ENCODE measurements at places on chromosomes 4 and X. TPM values are rescaled to one million over a fixed set of nuclear protein-coding genes. Genes with fewer than 3 reads are reported as not detected.

- no peaks in the 10 kb centered on the region for H3K36me3 ChIP-seq
- H3K27ac ChIP-seq, result no peak overlapping the region
- H3K4me1 ChIP-seq, result peaks cover 6% of the 10 kb centered on the region
- no peak overlapping the region for H3K4me3 ChIP-seq
Measured at GRCh38 chr4:140293979-140294378, 79.5 kb upstream of the SCOC start.

DNA sequence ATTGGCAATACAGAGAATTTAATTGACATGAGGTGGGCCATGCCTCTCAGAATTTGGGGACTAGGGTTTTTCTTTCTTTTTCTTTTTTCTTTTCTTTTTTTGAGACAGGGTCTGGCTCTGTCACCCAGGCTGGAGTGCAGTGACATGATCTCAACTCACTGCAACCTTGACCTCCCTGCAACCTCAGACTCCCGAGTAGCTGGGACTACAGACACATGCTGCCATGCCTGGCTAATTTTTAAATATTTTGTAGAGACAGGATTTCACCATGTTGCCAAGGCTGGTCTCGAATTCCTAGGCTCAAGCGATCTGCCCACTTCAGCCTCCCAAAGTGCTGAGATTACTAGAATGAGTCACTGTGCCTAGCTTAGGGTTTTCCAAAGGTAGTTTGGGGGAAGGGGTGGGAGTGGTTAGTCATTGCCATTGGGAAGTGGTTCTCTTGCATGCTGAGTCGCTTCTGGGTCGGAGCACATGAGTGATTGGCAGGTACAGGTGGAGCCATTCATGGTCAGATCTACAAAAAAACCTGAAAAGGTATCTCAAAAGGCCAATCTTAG, 54.5 kb downstream of the MID2 start:
- no peaks in the 10 kb centered on the region for H3K27me3 ChIP-seq
- H3K4me1 ChIP-seq, result no peaks in the 10 kb centered on the region
- no peak overlapping the region for H3K27ac ChIP-seq
- no peak for DNase-seq
- H3K4me3 ChIP-seq, result no peak overlapping the region

DNA sequence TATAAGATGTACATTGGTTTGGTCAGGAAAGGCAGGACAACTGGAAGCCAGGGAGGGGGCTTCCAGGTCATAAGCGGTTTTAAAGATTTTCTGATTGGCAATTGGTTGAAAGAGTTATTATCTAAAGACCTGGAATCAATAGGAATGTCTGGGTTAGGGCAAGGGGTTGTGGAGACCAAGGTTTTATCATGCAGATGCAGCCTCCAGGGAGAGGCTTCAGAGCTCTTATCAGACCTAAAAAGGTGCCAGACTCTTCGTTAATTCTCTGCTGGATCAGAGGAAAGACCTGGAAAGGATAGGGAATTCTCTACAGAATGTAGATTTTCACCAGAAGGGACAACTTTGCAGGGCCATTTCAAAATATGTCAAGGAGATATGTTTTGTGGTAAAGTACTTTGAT, 62.8 kb downstream of the BEX3 start:
- no peaks in the 10 kb centered on the region for H3K36me3 ChIP-seq
- DNase-seq, result no peak
- no peaks in the 10 kb centered on the region for H3K4me1 ChIP-seq
- no peaks in the 10 kb centered on the region for H3K27me3 ChIP-seq

DNA sequence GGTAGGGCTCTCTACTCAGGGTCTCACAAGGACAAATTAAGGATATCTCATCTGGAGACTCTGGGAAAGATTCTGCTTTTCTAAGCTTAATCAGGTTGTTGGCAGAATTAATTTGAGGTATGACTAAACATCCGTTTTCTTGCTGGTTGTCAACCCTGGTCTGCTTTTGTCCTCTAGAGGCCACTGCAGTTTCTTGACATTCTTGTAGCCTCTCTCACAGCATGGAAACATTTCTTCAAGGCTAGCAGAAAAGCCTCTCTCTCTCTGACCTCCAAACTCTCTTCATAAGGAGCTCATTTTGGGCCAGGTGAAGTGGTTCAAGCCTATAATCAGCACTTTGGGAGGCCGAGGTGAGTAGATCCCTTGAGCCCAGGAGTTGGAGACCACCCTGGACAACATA, 749.5 kb upstream of the PCDH7 start:
- H3K4me1 ChIP-seq, result no peaks in the 10 kb centered on the region
- H3K27me3 ChIP-seq, result no peaks in the 10 kb centered on the region
- no peaks in the 10 kb centered on the region for H3K36me3 ChIP-seq
- DNase-seq, result peak; percentile 13
- H3K4me3 ChIP-seq, result no peak overlapping the region

POLA1 gene
- 19.0 TPM for total RNA-seq

DNA sequence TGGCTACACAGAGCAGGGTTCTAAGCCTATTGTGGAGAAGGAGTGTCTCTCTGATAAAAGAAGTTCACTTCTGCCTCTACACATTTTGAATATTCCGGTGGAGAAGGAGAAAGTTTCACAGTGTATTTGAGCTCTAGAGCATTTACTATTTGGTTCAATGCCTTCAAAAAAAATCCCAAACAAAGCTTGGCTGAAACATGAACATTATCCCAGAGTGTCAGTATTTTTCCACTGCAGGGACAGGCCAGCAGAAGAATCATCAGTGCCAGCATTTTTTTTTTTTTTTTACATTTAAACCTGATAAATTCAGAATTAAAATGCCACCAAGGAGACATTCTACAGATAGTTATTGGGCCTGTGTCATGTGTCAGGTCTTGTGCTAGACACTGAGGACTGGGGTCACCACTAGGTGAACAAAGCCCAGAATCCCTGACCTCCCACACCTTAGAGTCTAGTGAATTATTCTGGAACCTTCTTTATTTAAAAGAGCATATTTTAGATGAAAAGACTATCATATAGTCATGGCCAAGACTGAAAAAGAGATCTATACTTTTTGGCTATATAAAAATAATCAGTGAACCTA, 48.0 kb upstream of the NAP1L5 start:
- no peaks in the 10 kb centered on the region for H3K27me3 ChIP-seq
- H3K4me1 ChIP-seq, result no peaks in the 10 kb centered on the region
- no peak overlapping the region for H3K4me3 ChIP-seq
- no peak for DNase-seq

GRCh38 chrX:39152106-39152649, 350.9 kb downstream of the MID1IP1 start:
- no peak overlapping the region for H3K27ac ChIP-seq
- H3K4me1 ChIP-seq, result no peaks in the 10 kb centered on the region
- no peak overlapping the region for H3K4me3 ChIP-seq

MSL3 gene
- 17.8 TPM for total RNA-seq

DNA sequence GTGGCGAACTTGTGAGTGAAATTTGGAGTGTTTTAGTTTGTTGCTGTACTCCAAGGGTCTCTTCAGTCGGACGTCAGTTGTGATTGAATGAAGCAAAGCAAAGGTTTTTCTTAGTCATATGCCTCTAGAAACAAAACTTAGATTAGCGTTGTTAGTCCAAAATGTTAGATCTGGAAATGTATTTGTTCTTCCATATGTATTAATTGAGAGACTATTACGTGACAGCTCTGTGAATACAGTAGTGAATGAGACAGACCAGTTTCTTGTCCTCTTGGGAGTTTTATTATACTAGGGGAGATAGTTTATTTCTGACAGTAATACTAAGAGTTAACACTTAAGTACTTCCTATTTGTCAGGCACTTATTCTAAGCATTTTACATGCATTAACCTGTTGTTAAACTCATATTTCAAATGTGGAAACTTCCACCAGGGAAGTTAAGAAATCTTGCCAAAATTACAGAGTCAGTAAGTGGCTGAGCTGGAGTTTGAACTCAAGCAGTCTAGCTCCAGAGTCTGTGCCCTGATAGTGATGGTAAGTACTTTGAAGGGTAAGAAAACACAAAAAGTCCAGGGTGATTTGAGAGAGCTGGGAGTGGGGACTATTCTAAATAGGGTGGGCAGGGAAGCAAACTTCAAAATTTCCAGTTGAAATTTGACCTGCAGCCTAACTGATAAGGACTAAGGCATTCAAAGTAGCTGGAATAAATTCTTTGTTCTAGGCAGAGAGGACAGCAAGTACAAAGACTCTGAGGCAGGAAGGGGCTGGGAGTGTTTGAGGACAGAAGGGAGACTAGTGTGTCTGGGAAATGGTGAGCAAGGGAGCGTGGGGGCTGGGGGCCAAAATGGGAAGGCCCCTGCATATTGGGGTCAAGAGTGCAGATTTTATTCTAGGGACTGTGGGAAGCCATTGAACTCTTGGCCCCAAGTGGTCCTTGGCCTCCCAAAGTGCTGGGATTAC, 17.0 kb downstream of the ADD1 start:
- H3K4me1 ChIP-seq, result peaks cover 54% of the 10 kb centered on the region
- DNase-seq, result no peak
- no peaks in the 10 kb centered on the region for H3K27me3 ChIP-seq
- no peak overlapping the region for H3K4me3 ChIP-seq
- H3K36me3 ChIP-seq, result no peaks in the 10 kb centered on the region
- H3K27ac ChIP-seq, result peak overlapping the region; percentile 59

DNA sequence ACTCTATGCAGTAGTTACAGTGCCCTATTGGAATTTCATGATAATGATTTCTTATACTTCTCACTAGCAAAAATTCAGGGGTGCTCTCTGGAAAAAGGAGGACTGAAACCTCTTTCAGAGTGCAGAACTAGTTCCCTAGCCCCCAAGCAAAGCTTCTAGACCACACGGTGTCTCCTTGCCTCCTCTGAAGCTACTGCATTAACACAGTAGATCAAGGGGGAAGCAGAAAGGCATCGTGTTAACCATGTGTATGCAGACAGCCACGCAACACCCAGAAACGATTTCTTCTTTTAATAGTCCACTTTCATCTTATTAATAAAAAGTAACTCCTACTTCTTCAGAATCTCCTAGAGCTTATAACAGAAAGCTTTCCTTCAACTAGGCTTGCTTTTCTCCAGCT, 44.7 kb downstream of the MAML3 start:
- no peak overlapping the region for H3K27ac ChIP-seq
- no peaks in the 10 kb centered on the region for H3K36me3 ChIP-seq
- H3K4me3 ChIP-seq, result no peak overlapping the region
- no peaks in the 10 kb centered on the region for H3K27me3 ChIP-seq
- no peak for DNase-seq

- no peak overlapping the region for H3K4me3 ChIP-seq
- no peaks in the 10 kb centered on the region for H3K4me1 ChIP-seq
- H3K27me3 ChIP-seq, result no peaks in the 10 kb centered on the region
- no peaks in the 10 kb centered on the region for H3K36me3 ChIP-seq
- H3K27ac ChIP-seq, result no peak overlapping the region
Measured at GRCh38 chrX:134365904-134366303, 94.1 kb upstream of the HPRT1 start.

DNA sequence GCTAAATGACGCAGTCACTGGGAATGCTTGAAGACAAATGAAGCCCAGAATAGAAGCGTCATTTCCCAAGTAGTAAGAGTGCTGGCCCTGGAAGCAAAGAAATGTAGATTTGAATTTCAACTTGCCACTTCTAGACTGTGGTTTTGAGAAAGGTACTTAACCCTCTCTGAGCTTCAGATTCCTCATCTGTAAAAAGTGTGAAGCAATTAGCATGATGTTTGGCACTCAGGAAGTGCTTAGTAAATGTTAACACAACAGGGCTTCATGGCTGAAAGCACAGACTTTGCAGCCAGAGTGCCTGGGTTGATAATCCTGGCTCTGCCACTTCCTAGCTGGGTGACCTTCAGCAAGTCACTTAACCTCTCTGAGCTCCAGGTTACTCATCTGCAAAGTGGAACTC, 147.4 kb upstream of the RPS6KA3 start:
- H3K27ac ChIP-seq, result no peak overlapping the region
- H3K4me3 ChIP-seq, result no peak overlapping the region
- H3K4me1 ChIP-seq, result no peaks in the 10 kb centered on the region
- no peak for DNase-seq
- no peaks in the 10 kb centered on the region for H3K36me3 ChIP-seq

SPATA4 gene
- not detected for total RNA-seq

DNA sequence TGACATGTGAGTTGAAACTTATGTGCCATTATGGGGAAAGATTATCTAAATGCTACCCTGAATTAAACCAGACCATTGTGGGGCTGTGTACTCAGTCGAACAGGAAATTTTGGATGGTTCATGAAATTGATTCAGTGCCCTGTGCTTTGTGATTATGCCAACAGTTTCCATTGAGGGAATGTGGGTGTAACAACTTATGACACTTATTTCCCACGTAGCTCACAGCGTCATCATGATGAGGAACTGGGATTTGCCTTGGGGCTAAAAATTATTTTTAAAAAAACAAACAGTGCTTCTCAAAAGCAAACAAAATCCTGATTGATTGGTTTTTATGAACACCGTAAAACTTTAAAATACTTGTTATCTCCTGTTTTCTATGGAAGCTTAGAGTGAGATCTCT, 8.3 kb upstream of the CLTRN start:
- H3K4me1 ChIP-seq, result no peaks in the 10 kb centered on the region
- H3K27ac ChIP-seq, result no peak overlapping the region
- no peaks in the 10 kb centered on the region for H3K27me3 ChIP-seq
- no peaks in the 10 kb centered on the region for H3K36me3 ChIP-seq
- no peak overlapping the region for H3K4me3 ChIP-seq
- no peak for DNase-seq

CPZ gene
- total RNA-seq, result 34.8 TPM

GRCh38 chrX:69032601-69033000, 132.7 kb downstream of the PJA1 start:
- DNase-seq, result peak; percentile 49
- H3K4me3 ChIP-seq, result no peak overlapping the region
- peak overlapping the region; percentile 73 for H3K27ac ChIP-seq
- H3K27me3 ChIP-seq, result no peaks in the 10 kb centered on the region
- no peaks in the 10 kb centered on the region for H3K36me3 ChIP-seq
- H3K4me1 ChIP-seq, result peaks cover 10% of the 10 kb centered on the region

FMR1NB gene
- total RNA-seq, result not detected

GRCh38 chr4:75781305-75781704, 56.9 kb downstream of the USO1 start:
- H3K36me3 ChIP-seq, result no peaks in the 10 kb centered on the region
- H3K27me3 ChIP-seq, result no peaks in the 10 kb centered on the region
- no peak for DNase-seq
- no peak overlapping the region for H3K4me3 ChIP-seq

GRCh38 chr4:38621028-38621684, 42.8 kb upstream of the KLF3 start:
- DNase-seq, result peak; percentile 83
- H3K27me3 ChIP-seq, result no peaks in the 10 kb centered on the region
- no peak overlapping the region for H3K4me3 ChIP-seq
- H3K4me1 ChIP-seq, result peaks cover 13% of the 10 kb centered on the region

- H3K4me1 ChIP-seq, result no peaks in the 10 kb centered on the region
- DNase-seq, result no peak
- no peaks in the 10 kb centered on the region for H3K27me3 ChIP-seq
- no peaks in the 10 kb centered on the region for H3K36me3 ChIP-seq
- no peak overlapping the region for H3K4me3 ChIP-seq
- H3K27ac ChIP-seq, result no peak overlapping the region
Measured at GRCh38 chr4:177108708-177109107, 201.0 kb upstream of the NEIL3 start.

COMMD8 gene
- total RNA-seq, result 31.6 TPM

- H3K4me1 ChIP-seq, result no peaks in the 10 kb centered on the region
- peaks cover 3% of the 10 kb centered on the region for H3K36me3 ChIP-seq
- DNase-seq, result no peak
Measured at GRCh38 chr4:141229408-141230101, 8.9 kb downstream of the ZNF330 start.

Data from hepatocyte (in vitro differentiated cells).